ENCODE measurements at places on chromosomes 6 and 20. TPM values are rescaled to one million over a fixed set of nuclear protein-coding genes. Genes with fewer than 3 reads are reported as not detected.

POM121L2 gene
- not detected for polyA plus RNA-seq

DNA sequence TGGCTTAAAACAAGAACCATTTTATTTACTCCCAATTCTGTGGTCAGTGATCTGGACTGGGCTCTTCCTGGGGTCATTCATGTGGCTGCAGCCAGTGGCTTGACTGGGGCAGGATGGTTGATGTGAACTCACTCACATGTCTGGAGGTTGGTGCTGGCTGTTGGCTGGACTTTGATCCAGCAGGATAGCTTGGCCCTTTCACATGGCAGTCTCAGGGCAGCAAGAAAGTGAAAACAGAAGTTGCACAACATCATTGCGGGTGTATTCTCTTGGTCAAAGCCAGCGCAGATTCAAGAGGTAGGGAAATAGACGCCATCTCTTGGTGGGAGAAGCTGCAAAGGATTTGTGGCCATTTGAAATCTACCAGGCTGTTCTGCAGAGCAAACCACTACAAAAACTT, 77.2 kb downstream of the MDGA1 start:
- no peak overlapping the region for H3K27ac ChIP-seq
- no peak overlapping the region for H3K4me3 ChIP-seq
- H3K36me3 ChIP-seq = no peaks in the 10 kb centered on the region

KCNS1 gene
- 0.30 TPM for polyA plus RNA-seq

DNA sequence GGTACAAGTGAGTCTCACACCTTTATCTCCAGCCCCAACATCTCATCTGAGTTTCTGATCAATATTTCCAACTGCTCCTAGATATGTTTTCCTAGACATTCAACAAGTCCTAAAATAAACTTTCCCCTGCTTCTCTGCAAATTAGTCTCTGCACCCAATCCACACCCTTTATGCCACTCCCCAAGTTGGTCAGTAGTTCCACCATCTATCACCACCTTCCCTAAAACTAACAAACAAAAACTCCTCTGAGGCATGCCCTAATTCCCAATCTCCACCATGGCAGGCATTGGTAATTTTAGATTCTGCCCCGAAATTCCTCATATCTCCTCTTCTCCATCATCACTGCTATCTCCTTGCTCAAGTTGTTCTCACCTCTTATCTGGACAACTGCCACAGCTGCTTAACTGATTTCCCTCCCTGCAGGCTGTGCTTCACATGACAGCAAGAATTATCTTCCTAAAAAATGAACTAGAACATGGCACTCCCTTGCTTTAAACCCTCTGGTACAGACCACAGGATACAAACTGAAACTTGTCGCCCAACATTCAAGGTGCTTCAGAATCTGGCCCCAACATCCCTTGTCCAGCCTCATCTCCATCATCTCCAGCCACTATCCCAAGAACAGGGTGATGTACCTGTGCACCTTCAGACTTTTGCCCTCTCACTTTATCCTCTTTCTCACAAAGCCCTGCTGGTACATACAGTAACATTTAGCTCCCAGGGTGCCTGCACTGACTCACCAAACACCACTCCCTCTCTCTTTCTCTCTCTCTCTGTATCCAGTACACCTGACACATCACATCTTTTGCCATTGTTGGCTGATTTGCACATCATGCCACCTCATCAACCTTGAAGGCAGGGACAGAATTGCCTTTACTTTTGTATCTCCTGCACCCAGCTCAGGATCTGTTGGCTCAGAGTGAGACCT, 55.5 kb downstream of the ZHX3 start:
- no peak overlapping the region for H3K4me3 ChIP-seq
- DNase-seq = no peak
- no peak overlapping the region for H3K27ac ChIP-seq
- no peaks in the 10 kb centered on the region for H3K27me3 ChIP-seq

DNA sequence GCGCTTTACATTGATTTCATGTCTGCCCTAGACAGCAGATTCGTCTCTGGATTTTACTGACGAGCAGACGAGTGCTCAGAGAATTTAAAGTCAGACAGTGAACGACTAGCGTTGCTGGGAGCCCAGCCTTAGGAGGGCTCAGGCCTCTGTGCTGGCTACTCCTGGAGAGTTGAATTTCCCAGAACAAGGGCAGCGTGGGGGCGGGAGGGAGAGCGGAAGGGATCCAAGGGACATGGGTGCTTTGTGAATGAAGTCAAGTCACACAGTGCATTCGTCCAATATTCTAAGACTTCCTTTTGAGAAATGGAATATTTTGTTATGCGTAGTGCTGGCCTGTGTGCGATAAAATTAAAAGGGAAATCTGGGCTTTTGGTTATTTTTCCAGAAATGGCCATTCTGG, 126.5 kb downstream of the MYLK4 start:
- H3K4me3 ChIP-seq = no peak overlapping the region
- H3K4me1 ChIP-seq = no peaks in the 10 kb centered on the region
- DNase-seq = no peak
- no peaks in the 10 kb centered on the region for H3K36me3 ChIP-seq
- no peaks in the 10 kb centered on the region for H3K27me3 ChIP-seq
- H3K27ac ChIP-seq = no peak overlapping the region

TMEM74B gene
- 1.5 TPM for polyA plus RNA-seq

PPIL6 gene
- polyA plus RNA-seq = 0.54 TPM

- peaks cover 47% of the 10 kb centered on the region for H3K27me3 ChIP-seq
- no peak overlapping the region for H3K27ac ChIP-seq
- H3K4me3 ChIP-seq = peak overlapping the region; percentile 88
- DNase-seq = no peak
- H3K36me3 ChIP-seq = no peaks in the 10 kb centered on the region
Observed at GRCh38 chr6:144149558-144149893, 791 bp upstream of the STX11 start.

GPR6 gene
- polyA plus RNA-seq = not detected

DNA sequence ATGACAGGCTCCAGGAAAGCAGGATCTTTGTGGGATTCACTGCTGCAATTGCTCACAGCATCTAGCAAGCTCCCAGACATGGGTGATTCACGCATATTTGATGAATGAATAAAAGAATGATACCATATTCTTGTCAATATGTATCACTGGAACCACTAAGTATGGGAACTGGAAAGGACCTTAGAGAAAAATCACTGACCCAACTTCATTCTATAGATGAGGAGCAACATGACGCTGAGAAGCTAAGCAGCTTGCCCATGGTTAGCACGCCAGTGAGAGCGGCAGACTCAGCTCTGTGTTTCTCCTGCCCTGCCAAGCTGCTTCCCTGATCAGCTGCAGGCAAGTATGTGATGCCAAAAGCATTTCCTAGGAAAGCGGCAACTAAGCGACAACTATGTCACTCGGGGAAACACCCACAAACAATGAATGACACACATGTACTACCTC, 66.8 kb downstream of the PPP1R3G start:
- no peak overlapping the region for H3K4me3 ChIP-seq
- H3K36me3 ChIP-seq = no peaks in the 10 kb centered on the region
- DNase-seq = no peak
- H3K27me3 ChIP-seq = no peaks in the 10 kb centered on the region

DNA sequence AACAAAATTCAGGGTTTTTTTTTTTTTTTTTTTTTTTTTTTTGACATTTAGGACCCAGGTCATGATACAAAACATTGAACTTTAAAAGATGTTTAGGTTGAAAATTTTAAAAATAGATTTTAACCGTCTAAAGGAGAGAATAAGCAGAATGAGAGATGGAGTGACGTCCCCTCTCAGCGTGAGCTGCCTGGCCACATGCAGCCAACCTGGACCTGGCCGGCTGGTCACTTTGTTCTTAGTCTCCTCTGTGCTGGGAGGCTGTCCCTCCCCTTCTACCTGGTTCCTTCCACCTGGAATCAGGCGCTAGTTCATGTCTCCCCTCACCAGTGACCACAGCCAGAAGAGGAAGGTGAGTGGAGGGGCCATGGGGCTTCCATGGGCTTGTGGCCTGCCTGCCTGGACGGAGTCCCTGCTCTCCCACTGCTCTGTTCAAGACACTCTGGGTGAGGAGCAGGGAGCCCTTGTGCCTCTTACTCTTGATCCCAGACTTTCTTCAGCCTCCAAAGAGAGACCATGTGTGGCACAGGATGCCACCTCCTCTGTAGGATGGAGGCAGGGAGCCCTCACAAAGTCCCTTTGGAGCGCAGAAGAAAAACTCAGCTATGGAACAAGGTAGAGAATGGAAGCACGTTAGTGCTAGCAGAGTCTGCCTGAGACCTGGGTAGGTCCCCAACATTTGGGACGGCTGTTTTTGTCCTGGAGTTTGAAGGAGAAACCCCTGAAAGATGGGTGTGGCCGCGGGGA, 31.7 kb downstream of the IRF4 start:
- no peak overlapping the region for H3K27ac ChIP-seq
- DNase-seq = no peak
- H3K27me3 ChIP-seq = no peaks in the 10 kb centered on the region
- no peaks in the 10 kb centered on the region for H3K36me3 ChIP-seq
- no peak overlapping the region for H3K4me3 ChIP-seq

DNA sequence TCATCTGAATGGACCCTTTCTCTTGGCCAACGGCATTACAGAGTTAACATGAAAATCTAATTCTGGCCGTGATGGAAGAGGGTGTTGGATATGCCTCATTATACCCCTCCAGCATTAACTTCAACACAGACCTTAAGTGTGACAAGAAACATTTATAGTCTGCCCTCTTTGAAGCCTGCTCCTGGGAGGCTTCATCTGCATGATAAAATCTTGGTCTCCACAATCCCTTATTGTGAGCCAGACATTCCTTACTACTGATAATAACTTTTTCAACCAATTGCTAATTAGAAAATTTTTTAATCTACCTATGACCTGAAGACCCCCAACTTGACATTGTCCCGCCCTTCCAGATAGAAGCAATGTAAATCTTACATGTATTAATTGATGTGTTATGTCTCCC, 9.3 kb upstream of the HBS1L start:
- no peak overlapping the region for H3K4me3 ChIP-seq
- H3K27me3 ChIP-seq = no peaks in the 10 kb centered on the region
- DNase-seq = no peak

GRCh38 chr6:26554697-26555504, 16.7 kb downstream of the HMGN4 start:
- peak overlapping the region; percentile 70 for H3K4me3 ChIP-seq
- DNase-seq = peak; percentile 68
- H3K27ac ChIP-seq = no peak overlapping the region
- no peaks in the 10 kb centered on the region for H3K4me1 ChIP-seq

EYA4 gene
- 0.05 TPM for polyA plus RNA-seq

DNA sequence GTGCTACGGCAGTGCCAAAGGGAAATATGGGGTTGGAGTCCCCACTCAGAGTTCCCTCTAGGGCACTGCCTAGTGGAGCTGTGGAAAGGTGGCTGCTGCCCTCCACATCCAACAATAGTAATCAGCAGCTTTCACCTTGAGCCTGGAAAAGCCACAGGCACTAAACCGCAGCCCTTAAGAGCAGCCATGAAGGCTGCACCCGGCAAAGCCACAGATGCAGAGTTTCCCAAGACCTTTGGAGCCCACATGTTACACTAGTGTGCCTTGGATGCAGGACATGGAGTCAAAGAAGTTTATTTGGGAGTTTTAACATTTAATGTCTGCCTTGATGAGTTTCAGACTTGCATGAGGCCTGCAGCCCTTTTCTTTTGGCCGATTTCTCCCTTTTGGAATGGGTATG, 91.4 kb upstream of the HSF2 start:
- no peaks in the 10 kb centered on the region for H3K36me3 ChIP-seq
- no peaks in the 10 kb centered on the region for H3K27me3 ChIP-seq
- no peak for DNase-seq
- no peak overlapping the region for H3K27ac ChIP-seq
- no peak overlapping the region for H3K4me3 ChIP-seq
- H3K4me1 ChIP-seq = no peaks in the 10 kb centered on the region

DNA sequence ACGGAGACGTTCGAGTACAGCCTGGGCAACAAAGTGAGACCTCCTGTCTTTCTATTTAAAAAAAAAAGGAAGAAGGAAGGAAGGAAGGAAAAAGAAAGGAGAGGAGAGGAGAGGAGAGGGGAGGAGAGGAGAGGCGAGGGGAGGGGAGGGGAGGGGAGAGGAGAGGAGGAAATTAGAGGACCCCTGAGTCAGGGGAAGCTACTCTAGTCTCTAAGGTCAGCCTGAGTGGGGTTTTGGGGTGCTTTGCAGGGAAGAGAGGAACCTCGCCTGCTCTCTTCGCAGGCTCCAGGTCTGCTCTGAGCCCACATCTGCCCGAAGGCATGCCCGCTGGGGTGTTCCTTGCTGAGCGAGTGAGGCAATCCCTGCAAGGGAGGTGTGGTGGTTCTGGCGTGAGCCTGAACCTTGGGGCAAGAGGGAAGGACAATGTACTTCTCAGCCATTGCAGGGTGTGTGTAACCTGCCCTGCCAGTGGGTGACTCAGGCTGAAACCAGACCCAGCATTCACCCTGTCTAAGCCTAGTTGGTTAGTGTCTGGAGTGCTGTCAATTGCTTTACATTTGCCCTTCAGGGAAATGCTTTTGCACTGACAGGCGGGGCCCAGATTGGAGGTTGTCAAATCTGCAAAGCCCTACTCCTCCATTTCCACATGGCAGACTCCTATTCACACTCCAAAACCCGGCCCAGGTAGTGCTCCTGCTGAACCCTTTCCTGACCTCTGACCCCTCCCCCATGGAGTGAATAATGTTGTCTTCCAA, 15.3 kb upstream of the MMP9 start:
- H3K4me3 ChIP-seq = no peak overlapping the region
- no peaks in the 10 kb centered on the region for H3K27me3 ChIP-seq

GCNT2 gene
- polyA plus RNA-seq = 27.2 TPM

- peaks cover 99% of the 10 kb centered on the region for H3K27me3 ChIP-seq
- no peaks in the 10 kb centered on the region for H3K36me3 ChIP-seq
- peak within 1 kb of the TSS; percentile 52 for H3K4me3 ChIP-seq
- peak; percentile 81 for DNase-seq
Observed at GRCh38 chr20:22584522-22584921, at the start of gene FOXA2. Gene FOXA2, minus strand, starts transcription at chr20:22584572. Its CDS starts 294 bp downstream, at chr20:22584278.

- no peak overlapping the region for H3K27ac ChIP-seq
- no peaks in the 10 kb centered on the region for H3K27me3 ChIP-seq
- no peaks in the 10 kb centered on the region for H3K36me3 ChIP-seq
- no peak overlapping the region for H3K4me3 ChIP-seq
- DNase-seq = no peak
Observed at GRCh38 chr6:2558861-2559801, 191.6 kb downstream of the MYLK4 start.

GRCh38 chr20:46808565-46808964, 86.1 kb upstream of the EYA2 start:
- peaks cover 13% of the 10 kb centered on the region for H3K27me3 ChIP-seq
- H3K27ac ChIP-seq = no peak overlapping the region
- no peak overlapping the region for H3K4me3 ChIP-seq
- H3K36me3 ChIP-seq = no peaks in the 10 kb centered on the region

TMEM244 gene
- not detected for polyA plus RNA-seq
